ENCODE measurements at places on chromosomes 1 and 21. TPM values are rescaled to one million over a fixed set of nuclear protein-coding genes. Genes with fewer than 3 reads are reported as not detected.

CTSS gene
- 94.7 TPM for total RNA-seq

CD48 gene
- 393 TPM for total RNA-seq

NR5A2 gene
- total RNA-seq = 0.19 TPM

MX2 gene
- total RNA-seq = 81.8 TPM

CD101 gene
- total RNA-seq = 4.8 TPM

RNPC3 gene
- 63.4 TPM for total RNA-seq

LCE2C gene
- not detected for total RNA-seq

LMOD1 gene
- total RNA-seq = not detected

PWP2 gene
- 39.3 TPM for total RNA-seq

HS2ST1 gene
- total RNA-seq = 11.0 TPM

PRELP gene
- total RNA-seq = not detected

RNF220 gene
- 135 TPM for total RNA-seq

S100A3 gene
- not detected for total RNA-seq

LTN1 gene
- 24.9 TPM for total RNA-seq

AMY1A gene
- total RNA-seq = not detected

CPT2 gene
- total RNA-seq = 15.9 TPM

KLHDC8A gene
- total RNA-seq = 0.30 TPM

SLAMF7 gene
- 32.0 TPM for total RNA-seq

MRPL24 gene
- total RNA-seq = 66.6 TPM

OXCT2 gene
- 0.16 TPM for total RNA-seq

SERPINC1 gene
- 0.72 TPM for total RNA-seq

PDE9A gene
- 11.5 TPM for total RNA-seq

PBX1 gene
- total RNA-seq = 2.3 TPM

PCBP3 gene
- 1.9 TPM for total RNA-seq

CRYBG2 gene
- 3.3 TPM for total RNA-seq

CFHR2 gene
- not detected for total RNA-seq

OR2T35 gene
- not detected for total RNA-seq

LCE1F gene
- not detected for total RNA-seq

KMO gene
- 0.89 TPM for total RNA-seq

RGS16 gene
- 15.6 TPM for total RNA-seq

FAM163A gene
- total RNA-seq = not detected

INSRR gene
- total RNA-seq = not detected

CD84 gene
- 50.9 TPM for total RNA-seq

CLCA4 gene
- total RNA-seq = not detected

FAM131C gene
- not detected for total RNA-seq

FOXD2 gene
- 0.57 TPM for total RNA-seq

S100A7A gene
- total RNA-seq = not detected

CLDN8 gene
- total RNA-seq = not detected
